Activated effector memory CD4-positive, alpha-beta T cell treated with Interleukin-2 at 50 U/mL for 16 hours (primary cell): ENCODE measurements at places on chromosomes 6 and 20.

DNA sequence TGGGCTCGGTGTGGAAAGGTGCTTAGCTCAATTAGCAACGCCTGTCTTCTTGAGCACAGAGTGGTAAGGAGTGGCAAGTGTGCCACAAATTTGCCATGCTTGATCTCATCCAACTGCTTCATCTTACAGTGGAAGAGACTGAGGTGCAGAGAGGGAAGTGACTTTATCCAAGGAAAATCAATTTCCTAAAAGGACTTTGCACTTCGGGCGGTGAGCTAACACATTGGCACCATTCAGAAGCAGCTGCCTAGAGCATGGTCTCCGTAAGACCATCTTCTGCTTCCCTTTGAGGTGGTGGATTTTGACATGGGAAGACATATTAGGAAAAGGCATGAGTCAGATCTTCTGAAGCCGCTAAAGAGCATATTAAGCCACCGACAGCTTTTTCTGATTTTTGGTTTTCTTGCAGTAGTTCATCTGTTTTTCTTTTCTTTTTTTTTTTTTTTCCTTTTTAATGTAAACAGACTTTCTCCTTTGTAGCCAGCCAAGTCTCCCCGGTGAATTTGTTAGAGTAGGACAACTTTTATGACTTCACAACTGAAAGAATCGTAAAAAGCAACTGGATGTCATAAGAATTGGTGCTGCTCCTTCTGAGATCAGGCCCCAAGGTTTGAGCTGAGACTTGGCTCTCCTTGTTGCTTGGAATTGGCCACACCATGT lies 273.2 kb downstream of the CDC5L start:
- no peak for DNase-seq

DNA sequence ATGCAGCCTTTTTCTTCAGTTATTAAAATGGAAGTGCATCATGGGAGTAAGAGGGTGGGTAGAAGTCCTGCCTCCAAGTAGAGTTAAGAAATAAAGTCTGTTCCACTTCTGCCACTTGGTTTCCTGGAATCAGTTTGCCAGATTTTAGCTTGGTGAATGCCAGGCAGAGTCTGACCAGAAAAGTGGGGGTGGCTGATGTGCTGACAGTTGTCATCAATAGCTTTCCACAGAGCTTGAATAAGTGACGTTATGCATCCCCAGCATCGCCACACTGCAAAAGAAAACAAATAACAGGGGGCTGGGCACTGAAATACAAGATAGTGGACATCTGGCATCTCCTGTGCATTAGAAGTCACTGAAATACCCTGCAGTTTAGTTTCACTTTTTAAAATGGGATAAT lies 30.8 kb upstream of the CEP162 start:
- no peak for DNase-seq

DNA sequence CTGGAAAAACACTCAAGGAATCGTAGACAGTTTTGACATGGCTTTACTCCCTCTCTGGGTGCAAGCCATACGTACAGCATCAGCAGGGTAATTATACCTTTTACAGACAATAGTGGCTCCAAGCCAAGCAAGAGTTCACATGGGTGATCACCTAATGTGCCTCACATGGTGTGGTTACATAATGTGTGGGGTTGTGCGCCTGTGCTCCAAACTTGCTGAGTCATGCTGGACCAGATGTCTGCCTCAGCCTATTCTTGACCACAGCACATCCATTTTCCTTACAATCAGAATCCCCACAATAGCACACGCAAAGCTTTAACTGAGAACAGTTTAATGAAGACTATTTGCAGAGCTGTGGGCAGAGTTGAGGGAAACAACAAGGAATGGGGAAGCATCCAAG lies 74.5 kb downstream of the ALDH8A1 start:
- no peak for DNase-seq

DNA sequence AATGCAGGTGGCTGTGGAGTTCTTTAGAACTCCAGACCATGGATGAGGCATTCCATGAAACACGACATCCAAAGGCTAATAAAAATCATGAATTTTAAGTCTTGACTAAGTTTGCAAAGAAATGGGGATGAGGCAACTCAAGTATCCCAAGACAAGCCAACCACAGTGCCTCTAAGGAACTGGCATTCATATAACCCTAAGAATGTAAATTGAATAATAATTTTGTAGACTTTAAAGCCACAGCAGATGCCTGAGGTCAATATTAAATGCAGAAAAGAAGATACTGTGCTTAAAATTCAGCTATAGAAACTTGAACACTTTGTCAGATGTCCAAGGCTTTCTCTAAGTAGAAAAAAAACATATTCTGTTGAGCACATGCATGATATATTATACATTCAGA lies 54.5 kb downstream of the TFAP2B start:
- no peak for DNase-seq

DNA sequence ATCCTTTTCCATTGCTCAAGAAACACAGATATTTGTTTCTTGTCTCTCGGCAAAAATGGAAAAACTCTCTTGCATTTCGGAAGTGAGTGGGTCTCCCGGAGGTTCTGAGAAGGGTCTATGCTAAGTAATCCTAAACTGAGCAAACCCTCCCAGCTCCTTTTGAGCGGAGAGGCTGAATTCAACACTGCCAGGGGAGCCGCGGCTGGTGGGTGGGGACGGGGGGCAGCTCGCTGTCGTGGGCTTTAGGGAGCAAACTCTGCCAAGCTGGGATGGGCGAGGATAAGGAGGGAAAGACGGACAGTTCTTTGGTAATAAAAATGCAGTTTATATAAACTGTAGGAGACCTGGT lies 211.4 kb downstream of the FOXC1 start:
- no peak for DNase-seq

GRCh38 chr6:17798477-17799154 lies 91.9 kb upstream of the NUP153 start:
- no peak for DNase-seq

- DNase-seq, result no peak
Measured at GRCh38 chr6:142763205-142763604, 181.8 kb downstream of the HIVEP2 start.

- DNase-seq, result no peak
Measured at GRCh38 chr20:1469925-1470571, 3.4 kb upstream of the NSFL1C start.

DNA sequence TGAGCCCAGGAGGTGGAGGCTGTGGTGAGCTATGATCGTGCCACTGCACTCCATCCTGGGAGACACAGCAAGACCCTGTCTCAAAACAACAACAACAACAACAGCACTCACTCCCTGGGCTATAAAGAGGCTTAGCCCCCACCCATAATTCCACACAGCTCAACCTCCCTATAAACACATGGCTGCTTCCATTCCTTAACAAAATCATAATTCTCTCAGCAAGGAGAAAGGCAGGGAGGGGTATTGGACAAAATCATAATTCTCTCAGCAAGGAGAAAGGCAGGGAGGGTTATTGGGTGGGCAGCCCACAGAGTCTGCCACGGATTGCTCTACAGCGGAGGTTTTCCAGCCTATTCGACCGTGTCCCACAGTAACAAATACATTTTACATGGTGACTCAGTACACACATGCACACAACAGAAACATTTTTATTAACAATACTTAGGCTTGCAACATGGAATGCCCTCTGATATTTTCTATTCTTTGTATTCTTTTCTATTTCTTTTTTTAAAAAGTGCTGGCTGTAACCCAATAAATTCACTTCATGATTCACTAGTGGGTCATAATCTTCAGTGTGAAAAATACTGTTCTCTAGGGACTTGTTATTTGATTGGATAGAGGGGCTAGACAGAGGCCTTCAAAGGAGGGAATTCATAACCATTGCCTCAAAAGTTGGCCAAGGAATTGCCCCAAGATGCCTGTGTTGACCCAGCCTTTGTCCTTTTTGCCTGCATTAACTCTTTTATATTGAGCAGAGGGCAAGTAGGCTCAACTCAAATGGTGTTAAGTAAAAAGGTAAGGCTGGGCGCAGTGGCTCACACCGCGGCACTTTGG lies 50.6 kb upstream of the ZMYND8 start:
- no peak for DNase-seq

- DNase-seq, result no peak
Measured at GRCh38 chr6:139855671-139856311, 481.3 kb upstream of the CITED2 start.

DNA sequence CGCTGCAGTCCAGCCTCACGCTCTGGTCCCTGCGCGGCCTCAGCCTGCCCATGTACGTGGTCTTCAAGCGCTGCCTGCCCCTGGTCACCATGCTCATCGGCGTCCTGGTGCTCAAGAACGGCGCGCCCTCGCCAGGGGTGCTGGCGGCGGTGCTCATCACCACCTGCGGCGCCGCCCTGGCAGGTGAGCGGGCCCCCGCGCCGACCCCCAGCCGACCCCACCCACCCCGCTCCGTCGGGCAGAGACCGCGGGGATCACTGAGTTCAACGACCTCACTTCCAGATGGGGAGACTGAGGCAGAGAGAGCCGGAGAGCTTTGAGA lies 545 bp downstream of the SLC35D3 start:
- no peak for DNase-seq

DNA sequence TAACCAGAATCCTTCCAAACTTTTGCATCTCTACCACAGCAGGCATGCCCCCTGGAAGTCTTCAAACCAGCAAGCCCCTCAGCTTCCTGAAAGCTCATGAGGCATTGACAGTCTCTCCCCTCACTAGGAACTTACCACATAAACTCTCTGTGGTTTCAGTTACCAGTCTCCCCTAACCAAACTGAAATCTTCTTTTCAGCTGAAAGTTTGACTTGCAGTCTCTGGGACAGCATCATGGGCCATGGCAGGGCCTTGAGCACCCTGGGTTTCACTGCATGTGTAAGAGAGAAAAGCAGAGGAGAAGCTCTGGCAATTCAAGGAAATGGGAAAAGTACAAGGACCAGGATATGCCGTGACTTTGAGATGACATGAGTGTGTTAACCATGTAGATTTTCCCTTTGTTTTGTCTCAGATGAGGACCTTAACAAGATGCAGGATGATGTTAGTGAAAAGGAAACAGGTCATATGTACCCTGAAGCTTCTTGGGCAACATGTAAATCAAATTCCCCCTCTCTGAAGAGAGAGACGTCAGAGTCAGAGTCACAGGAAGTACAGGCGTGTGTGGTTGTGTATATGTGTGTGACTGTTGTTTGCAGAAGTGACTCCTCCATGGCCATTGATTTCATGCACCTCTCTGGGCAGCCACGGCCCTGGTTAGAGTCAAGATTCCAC lies 106.3 kb downstream of the TNFRSF21 start:
- no peak for DNase-seq

GRCh38 chr20:35561671-35562070 lies 19.8 kb downstream of the ERGIC3 start:
- DNase-seq, result no peak

GRCh38 chr6:149842331-149842730 lies 21.8 kb downstream of the LRP11 start:
- no peak for DNase-seq

GRCh38 chr6:150710236-150710635 lies 110.6 kb downstream of the PLEKHG1 start:
- no peak for DNase-seq

- no peak for DNase-seq
Measured at GRCh38 chr6:98463038-98464000, 371.1 kb upstream of the POU3F2 start.

GRCh38 chr20:19205981-19206396 lies 6.5 kb upstream of the SLC24A3 start:
- DNase-seq, result no peak

DNA sequence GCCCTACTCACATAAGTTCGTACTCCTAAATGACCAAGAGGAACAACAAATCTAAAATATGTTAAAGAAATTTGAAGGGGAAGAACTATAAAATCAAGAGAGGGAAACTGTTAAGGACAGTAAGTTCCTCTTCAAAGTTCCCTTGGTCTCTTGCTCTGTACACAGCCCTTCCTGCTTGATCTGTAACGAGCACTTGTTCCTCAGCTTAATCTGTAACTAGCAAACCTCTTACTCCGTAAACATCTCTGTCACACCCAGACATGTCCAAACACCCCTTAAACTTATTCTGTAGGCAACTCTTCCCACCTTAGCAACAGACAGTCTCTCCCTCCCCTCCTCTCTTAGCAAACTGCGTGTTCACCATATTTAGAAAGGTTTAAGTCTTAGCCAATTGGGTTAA lies 29.9 kb downstream of the PLN start:
- no peak for DNase-seq
